NCI-H446 (cell line): ENCODE measurements at places on chromosomes 13 and 19.

DNA sequence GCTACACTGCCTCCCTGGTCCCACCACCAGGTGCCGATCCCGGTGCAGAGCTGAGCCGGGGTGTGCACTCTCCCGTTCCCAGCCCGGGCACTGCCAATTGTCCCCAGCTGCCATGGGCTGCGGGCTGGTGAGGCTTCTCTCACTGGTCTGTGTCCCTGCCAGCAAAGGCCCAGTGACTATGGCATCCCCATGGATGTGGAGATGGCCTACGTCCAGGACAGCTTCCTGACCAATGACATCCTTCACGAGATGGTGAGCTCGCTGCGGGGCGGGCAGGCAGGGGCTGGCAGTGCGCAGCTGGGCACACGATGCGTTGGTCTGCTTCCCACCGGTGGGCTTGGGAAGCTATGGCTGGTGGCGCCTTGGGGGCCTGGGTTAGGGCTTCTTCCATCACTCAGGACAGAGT is 14.6 kb downstream of the MPND start:
- DNase-seq = no peak

DNA sequence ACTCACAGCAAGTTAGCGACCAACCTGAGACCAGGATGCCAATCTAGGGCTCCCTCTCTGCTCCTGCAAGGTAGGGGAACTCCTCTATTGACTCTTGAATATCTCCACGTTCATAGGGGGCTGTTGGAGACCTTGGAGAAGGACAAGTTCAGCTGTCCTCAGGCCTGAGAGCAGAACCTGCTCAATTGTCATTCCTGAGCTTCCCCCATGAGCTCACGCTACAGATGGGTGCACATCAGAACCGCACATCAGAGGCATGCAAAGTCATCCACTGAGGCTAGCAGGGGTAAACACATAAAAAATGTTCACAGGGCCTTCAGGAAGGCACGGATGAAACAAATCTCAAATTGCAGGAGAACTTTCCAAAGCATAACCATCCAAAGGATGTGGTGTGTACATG is 168.8 kb upstream of the ZNF507 start:
- no peak for DNase-seq

- peak; percentile 97 for DNase-seq
Observed at GRCh38 chr13:44331912-44332851, 41.4 kb upstream of the SERP2 start.

DNA sequence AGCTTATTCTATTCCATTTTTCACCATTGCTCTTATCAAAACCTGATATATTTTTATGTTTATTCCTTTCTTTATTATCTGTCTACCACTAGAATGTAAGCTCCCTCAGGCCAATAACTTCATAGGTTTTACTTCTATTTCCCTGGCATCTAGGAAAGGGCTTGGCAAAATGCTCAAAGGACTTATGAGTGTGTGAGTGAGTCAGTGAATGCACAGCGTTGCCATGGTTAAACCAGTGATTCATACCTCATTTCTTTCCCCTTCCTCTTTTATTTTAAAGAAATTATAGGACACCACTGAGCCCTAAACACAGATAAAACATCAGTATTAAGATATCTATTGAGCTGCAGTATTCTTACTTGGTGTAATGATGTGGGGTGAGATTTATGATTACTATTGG is 162.1 kb downstream of the GPC6 start:
- DNase-seq = no peak

DNA sequence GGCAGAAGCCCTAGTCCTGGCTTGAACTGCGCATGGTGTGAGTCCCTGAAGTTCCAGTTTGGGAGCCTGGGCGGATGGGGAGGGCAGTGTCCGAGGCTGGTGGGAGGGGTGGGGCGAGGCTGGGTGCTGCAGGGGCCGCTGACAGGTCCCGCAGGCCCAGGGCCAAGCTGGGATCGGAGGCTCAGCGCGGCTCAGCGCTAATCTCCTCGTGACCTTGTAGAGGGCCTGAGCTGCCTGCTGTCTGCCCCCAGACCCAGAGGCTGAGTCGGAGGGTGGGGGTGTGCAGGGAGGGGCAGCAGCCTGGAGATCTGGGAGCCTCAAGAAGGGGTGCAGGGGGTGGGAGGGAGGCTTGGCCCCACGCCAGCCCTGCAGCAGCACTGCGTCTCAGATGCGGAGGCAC is 3.0 kb downstream of the ATP1A3 start:
- DNase-seq = no peak

DNA sequence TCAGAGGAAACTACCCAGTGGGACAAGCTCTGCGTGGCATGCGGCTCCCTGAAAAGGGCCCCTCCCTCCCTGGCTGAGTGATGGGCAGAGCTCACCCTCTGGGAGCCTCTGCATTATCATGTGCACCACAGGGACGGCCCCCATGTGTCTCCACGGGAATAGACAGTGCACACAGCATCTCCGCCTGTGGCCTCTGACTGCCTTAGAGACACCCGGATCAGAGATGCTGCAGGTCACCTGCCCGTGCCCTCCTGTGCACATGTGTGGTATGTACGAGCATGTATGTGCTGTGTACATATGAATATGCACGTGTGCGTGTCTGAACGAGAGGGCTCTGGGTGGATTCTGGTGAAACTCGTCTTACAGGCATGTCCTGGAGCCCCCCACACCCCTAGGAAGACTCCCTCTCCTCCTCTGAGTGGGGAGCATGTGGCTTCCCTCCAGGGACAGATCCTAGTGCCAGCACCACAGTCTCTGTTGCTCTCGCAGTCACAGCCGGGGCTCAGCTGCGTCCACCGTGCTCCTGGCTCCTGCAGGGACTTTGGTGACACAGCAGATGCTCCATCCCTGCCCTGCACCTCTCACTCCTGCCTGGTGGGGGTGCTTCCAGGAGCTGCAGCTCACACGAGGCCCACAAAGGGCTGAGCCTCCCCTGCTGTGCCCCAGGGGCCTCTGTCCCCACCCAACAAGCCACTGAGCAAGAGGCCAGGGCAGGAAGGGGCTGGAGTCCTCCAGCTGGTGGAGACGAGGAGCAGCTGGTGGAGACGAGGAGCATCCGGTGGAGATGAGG is 19.6 kb downstream of the C13orf46 start:
- no peak for DNase-seq

- DNase-seq = no peak
Observed at GRCh38 chr19:42422901-42423461, 4.2 kb downstream of the LIPE start.

GRCh38 chr13:61036715-61037114 is 378.9 kb downstream of the PCDH20 start:
- DNase-seq = no peak

DNA sequence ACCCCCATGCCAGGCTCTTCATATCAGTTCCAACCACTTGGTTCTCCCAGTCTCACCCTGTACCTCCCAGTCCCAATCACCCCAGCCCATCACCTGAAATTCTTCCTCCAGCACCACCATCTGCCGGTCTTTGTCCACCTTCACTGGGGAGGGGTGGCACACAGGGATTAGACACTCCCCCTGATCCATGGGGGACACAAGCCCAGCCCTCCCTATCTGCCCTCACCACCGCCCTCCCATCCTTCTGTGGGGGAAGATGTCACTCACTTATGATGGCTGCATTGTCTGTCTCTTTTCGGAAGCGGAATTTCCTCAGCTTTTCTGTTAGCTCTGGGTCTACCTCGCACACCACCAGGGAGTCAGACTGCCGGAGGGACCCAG is 685 bp downstream of the GMFG start:
- no peak for DNase-seq

DNA sequence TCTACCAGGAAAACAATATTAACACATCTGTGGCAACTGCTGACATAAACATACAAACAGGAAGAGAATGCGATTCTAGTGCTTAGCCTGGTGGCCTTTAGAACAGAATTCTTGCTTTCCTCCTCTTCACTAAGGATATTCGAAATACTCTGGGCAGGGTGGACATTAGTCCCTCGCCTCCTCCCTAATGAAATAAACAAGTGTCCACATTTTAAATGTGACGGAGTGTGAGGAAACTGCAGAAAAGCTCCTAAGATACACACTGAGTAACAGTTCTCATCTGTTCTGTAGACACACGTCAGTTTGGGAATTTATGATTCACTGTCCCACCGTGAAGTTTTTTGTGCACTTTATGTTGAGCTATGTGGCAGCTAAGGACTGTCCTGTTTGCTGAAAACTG is 639 bp downstream of the STARD13 start:
- no peak for DNase-seq

GRCh38 chr19:4930664-4931063 is 21.4 kb downstream of the UHRF1 start:
- no peak for DNase-seq

DNA sequence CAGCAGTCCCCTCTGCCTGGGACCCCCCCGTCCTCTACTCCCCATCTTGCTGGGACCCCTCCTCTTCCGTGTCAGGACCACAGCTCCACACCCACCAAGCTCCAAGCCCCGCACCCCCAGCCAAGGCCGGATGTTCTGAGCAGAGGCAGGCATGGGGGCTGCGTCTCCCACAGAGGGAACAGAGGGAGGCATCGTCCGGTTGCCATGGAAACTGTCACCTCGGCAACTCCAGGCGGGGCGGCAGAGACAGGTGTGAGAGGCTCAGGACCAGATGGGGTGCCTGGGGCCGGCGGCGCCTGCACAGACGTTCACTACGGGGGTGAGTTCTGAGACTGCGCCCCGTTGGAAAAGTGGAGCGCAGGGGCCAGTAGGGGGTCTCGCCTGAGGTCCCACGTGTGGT is 5.4 kb downstream of the RNU6-9 start:
- DNase-seq = no peak

DNA sequence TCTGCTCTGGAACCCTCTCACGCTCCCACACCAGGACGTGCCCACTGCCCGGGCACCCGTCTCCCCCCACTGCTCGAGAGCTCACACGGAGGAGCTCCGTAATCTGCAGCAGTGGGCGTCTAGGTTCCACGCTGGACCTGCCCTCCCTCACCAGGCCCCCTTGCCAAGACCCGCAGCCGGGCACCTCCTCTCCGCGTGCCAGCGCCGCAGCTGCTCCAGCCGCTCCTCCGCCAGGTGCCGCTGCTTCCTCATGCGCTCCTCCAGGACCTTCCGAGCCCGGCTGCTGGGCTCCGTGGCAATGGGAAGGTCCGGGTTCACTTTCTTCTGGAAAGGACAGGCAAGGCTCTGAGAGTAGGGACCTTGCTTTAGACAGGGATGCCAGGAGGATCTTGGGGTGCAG is 35.0 kb upstream of the MATK start:
- peak; percentile 14 for DNase-seq

DNA sequence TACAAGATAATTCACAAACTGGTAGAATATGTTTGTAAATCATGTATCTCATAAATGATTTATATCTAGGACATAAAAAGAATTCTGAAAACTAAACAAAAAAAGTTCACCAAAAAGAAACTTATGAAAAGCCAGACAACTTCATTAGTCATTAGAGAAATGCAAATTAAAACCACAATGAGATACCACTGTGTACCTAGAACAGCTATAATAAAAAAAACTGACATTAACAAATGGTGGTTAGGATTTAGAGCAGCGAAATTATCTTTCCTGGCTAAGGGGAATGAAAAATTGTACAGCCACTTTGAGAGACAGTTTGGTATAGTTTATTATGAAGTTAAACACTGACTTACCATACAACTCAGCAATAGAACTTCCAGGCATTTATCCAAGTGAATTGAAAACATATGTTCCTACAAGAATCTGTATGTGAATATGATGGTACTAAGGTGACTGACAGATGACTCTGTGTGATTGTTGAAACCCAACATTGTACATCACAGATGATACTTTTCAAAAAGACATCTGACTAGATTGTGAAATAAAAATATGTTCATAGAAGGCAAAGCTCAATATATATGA is 41.8 kb downstream of the UGGT2 start:
- DNase-seq = no peak

GRCh38 chr13:112964971-112965492 is 4.0 kb upstream of the MCF2L start:
- no peak for DNase-seq

DNA sequence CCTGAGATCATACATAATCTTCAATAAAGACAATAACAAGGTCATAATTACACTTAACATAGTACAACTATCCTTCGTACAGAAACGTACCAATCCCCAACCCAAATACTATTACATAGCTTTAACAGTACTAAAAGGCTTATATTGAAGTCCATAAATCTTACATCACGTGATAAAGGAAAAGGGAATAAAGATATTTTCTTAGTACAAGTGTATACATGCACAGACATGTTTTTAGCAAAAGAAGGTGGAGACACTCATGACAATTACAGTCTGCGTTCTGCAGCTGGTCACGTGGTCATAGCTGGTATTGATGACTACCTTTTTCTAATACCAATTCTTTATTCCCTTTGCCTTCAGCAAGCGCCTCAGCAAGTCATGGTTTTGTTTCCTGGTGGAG is 464.5 kb upstream of the SLITRK5 start:
- no peak for DNase-seq

GRCh38 chr19:310141-310651 is 19.0 kb upstream of the PLPP2 start:
- DNase-seq = no peak

DNA sequence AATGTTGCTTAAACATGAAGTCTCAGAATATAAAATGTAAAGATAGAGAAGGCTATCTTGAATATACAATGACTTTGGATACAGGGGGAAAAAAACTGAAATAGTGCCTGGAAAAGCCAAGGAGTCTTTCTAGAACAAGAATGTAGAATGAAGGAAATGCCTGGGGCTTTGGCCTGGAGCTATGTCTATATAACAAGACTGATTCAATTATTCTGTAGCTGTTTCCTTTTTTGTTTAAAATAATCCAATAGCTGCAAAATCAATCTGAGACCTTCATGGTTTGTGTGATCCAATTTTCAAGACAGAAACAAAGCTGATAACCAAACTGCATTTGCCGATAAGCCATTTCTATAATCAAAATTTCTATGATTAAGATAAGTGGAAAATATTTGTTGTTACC is 530.9 kb upstream of the NBEA start:
- no peak for DNase-seq

GRCh38 chr13:102402290-102402689 is 442 bp upstream of the FGF14 start:
- no peak for DNase-seq

DNA sequence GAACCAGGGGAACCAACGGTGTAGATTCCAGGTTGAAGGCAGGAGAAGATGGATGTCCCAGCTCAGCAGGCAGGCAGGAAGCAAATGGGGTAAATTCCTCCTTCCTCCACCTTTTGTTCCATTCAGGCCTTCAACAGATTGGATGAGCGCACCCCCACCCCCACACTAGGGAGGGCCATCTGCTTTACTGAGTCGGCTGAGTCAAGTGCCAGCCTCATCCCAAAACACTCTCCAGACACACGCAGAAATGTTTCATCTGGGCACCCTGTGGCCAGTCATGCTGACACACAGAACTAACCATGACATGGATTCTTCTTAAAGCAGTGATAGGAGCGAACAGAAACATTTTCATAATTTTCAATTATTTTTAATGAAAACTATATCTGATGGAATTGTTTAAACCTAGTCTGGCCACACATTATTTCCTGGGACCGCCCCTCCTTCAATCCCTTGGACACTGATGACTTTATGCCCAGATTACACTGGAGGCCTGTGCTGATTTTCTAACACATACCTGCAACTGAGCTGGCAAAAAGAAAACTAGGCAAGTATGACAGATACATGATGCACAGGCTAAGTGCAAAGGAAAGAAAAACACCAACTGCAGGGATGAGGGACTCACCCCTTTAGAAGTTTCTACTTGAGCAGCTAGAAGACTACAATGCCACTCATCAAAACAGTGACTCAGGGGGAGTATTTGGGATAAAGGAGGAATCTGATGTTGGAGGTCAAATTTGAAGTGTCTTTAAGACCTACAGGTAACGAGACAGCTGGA is 154.2 kb downstream of the TNFRSF19 start:
- no peak for DNase-seq

- no peak for DNase-seq
Observed at GRCh38 chr13:50526661-50527071, 316.8 kb downstream of the DLEU7 start.
